ENCODE measurements at places on chromosomes 5 and 9.

DNA sequence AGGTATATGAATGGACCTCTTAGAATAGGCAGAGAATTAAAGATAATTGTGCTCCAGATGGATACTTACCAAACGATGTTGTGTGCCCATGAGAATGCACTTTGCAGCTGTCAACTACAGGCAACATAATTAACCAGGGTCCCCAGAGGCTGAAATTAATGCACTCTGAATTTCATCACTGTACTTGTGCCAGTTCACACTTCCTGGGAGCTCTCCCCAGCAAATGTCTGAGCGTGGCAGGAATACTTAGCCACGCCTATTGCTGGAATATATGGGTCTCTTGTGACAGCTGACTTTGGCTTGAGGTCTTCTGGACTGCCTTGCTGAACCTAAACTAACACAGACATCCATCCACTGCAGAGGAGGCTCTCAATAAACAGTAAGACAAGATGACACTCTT, 11.9 kb upstream of the C1QTNF2 start:
- DNase-seq, result no peak

- no peak for DNase-seq
Observed at GRCh38 chr5:133034064-133034463, 7.7 kb upstream of the ZCCHC10 start.

DNA sequence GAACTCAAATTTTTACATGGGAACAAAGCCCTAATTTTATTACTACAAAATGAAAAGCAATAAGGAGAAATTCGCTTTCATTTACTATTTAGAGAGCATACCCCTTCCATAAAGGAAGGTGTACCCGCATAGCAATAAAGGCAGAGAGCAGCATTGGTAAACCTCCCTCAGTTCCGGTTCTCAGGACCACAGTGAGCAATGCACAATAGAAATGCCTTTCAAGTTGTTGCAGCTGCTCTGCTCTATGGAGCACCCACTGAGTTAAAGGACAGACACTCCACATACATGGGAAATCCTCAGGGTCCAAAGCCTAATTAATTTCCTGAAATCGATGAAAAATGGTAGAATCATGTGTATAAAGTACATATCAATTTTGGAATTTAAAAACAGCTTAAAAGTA, 89.9 kb upstream of the MPDZ start:
- no peak for DNase-seq

DNA sequence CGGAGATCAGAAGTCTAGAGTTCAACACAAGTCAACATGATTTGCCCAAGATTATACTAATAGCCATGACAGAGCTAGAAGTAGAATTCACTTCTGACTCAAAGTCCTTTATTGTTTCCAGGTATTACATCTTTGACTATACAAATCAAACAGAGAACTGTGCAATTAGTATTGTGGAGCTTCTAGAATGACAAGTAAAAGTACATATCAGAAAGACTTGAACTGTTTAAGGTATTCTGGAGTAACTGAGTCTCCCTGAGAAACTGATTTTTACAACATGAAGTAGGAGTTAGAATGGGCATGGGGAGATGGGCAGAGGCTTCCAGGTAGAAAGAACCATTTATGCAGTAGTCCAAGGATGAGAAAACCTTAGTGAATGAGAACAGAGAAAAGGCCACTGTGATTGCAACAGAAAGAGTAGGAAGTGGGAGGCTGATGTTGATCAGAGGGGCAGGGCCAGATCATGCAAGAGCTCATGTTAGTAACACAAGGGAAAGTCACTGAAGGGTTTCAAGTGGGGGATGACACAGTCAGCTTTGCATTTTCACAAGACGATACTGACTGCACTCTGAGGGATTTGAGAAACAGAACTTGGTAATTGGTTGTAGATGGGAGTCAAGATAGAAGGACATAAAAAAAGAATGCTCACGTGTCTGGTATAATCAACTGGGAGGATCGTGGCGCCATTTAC, 280.7 kb downstream of the RFX3 start:
- DNase-seq, result no peak

Data from occipital lobe (tissue), 3 donors.